ENCODE measurements at places on chromosomes 6 and 20.
A peak's percentile ranks its signal among the peaks of the same experiment; 100 is the strongest.

DNA sequence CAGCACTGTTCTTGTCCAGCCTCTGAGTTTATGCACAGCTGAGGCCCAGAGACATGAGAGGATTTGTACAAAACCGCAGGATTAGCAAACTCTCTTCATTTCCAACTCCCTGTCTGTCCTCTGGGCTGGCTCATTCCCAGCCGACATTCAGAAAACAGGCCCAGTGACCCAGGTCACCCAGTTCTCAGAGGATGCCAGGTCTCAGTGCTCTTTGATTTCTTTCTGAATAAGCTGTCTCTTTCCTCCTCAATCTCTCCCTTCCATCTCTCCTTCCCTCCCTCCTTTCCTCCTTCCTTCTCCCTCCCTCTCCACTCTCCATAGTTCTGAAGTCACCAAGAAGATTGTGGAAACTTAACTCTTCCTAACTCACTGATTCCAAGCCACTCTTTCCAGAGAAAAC, 372.7 kb upstream of the SULF2 start:
- DNase-seq: peak; percentile 47

GRCh38 chr20:46394872-46395760, 11.3 kb downstream of the ELMO2 start:
- DNase-seq: no peak

GRCh38 chr6:17115251-17116116, 13.6 kb downstream of the STMND1 start:
- DNase-seq: peak; percentile 88

- DNase-seq: no peak
These were observed 45.6 kb downstream of the TOX2 start for GRCh38 chr20:43960231-43960630.

DNA sequence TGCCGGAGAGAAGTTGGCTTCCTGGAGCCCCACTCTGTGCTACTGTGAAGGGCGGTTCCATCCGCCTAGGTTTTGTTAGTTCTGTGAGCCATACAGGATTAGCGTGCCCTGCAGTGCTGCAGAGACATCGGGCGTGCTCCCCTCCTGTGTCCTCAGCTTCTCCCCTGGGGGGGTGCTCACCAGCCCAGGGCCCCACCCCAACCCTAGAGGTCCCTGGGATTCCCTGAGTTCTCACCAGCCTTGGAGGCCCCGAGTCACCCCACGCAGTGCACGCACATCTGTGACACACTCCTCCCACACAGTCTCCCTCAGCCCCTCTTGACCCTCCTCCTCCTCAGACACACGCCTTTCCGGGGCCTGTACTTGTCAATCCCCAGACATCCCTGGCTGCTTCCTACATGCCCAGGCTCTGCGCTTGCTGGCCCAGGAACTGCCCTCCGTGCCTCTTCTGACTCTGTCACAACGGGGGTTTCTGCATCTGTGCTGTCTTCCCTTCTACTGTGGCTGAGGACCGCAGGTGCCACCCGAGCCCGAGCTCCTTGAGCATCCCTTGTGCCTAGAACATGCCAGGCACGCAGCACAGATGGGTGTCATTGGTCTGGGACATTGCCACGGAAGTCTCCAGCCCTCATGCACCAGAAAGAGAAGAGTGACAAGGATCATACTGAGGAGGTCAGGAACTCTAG, 123.2 kb upstream of the RPS6KA2 start:
- no peak for DNase-seq

- peak; percentile 45 for DNase-seq
These were observed 26.7 kb downstream of the SAYSD1 start for GRCh38 chr6:39088331-39088730.

GRCh38 chr6:41318654-41319565, 16.5 kb upstream of the NCR2 start:
- DNase-seq: peak; percentile 84

DNA sequence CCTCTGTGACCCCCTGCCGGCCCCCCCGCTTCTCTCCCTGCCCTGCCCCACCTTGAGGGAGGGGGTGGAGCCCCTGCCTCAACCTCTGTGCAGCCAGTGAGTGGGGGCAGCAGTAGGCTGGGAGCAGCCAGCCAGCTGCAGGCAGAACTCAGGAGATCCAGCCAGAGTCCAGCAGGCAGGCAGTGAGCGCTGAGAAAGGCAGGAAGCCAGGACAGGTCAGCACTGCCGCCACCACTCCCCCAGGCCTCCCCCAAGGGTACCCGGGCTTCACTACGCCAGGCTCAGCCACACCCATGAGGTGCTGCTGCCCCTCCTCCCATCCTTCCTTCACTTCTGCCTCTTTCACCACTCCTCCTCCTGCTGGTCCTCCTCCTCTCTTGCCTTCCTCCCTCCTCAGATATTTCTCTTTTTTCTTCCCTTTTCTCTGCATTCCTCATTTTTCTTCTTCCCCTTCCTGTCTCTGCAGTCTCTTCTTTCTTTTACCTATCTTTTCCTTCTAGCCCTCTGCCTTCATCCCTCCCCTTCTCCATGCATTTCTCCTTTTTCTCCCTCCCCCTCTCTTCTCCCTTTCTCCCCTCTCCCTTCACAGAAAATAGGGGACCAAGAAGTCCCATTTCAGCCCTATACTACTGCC, 11.5 kb downstream of the TMEM63B start:
- no peak for DNase-seq

- DNase-seq: peak; percentile 41
These were observed 758.7 kb upstream of the MAN1A1 start for GRCh38 chr6:120108061-120108795.

- no peak for DNase-seq
These were observed 226.1 kb downstream of the BCAS1 start for GRCh38 chr20:53844259-53844658.

DNA sequence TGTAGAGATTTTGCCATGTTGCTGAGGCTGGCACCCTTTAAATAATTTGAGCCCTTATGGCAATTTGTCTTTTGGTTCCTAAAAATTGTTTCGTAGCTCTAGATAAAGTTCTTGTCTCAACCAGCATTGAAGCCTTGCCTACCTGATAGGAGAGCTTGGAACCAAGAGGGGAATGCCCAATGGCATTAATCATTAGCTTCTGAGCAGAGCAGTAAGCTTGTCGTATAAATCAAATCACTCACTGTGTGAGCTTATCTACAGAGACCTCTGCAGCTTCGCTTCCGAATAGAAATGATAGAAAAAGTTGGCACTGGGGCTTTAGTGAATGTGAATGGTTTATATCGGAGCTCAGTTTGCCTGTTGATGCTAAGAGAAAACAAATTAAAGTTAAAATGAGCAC, 10.7 kb downstream of the ANKRD6 start:
- no peak for DNase-seq

GRCh38 chr6:90326404-90327057, 29.9 kb upstream of the BACH2 start:
- no peak for DNase-seq

DNA sequence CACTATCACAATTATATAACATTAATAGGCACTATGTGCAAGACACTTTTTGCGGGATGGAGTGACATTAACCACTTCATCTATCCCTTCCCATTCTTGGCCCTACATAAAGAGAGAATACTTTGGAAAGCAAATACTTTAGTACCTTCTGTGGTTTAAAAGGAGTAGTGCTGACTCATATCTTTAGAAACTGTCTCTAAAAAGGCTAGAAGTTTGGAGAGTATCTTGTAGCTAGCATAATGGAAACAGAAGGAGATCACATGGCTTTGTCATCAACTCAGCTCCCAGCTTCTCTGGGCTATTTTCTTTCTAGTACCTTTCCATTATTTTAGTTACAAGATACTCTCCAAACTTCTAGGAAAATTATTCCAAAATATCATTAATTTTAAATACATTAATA, 157.5 kb downstream of the ADGRG6 start:
- no peak for DNase-seq

- peak; percentile 76 for DNase-seq
These were observed 159.2 kb downstream of the CD109 start for GRCh38 chr6:73854998-73855718.

GRCh38 chr20:34907616-34908469, 31.4 kb downstream of the ACSS2 start:
- peak; percentile 100 for DNase-seq

DNA sequence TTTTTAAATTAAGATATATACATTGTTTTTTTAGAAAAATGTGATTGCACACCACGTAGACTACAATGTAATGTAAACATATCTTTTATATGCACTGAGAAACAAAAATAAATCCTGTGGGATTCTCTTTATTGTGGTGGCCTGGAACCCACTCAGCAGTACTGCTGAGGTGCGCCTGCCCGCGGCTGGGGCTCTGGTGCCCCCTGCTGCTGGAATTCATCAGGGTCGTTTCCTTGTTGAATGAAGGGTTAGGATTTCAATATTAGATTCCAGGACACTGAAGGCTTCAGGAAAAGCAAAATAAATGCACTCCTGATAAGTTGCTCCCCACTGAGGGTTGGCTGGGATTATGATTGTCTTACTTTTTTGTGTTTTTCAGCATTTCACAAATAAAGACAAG, 175.8 kb upstream of the GGTLC1 start:
- peak; percentile 46 for DNase-seq

GRCh38 chr20:59305908-59306655, 5.7 kb downstream of the EDN3 start:
- DNase-seq: no peak

DNA sequence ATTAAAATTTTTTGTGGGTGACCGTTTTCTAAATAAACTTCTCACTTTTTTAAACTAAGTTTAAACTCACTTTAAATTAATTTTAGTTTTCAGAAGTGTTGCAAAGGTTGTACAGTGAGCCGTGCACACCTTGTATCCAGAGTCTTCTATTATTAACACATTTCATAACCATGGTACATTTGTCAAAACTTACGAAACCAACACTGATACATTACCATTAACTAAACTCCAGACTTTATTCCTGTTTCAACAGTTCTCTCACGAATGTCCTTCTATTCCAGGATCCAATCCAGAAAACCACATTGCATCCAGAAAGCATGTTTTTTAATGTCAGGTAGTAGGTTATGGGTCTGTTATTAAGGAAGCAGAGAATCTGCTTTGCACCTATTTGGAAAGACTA, 319.9 kb downstream of the CBLN4 start:
- DNase-seq: no peak

- no peak for DNase-seq
These were observed 151.7 kb upstream of the HDDC2 start for GRCh38 chr6:125453516-125453915.

- no peak for DNase-seq
These were observed 144.8 kb downstream of the DTNBP1 start for GRCh38 chr6:15518057-15518456.

- peak; percentile 34 for DNase-seq
These were observed 4.5 kb downstream of the TP53INP2 start for GRCh38 chr20:34708621-34709043.

DNA sequence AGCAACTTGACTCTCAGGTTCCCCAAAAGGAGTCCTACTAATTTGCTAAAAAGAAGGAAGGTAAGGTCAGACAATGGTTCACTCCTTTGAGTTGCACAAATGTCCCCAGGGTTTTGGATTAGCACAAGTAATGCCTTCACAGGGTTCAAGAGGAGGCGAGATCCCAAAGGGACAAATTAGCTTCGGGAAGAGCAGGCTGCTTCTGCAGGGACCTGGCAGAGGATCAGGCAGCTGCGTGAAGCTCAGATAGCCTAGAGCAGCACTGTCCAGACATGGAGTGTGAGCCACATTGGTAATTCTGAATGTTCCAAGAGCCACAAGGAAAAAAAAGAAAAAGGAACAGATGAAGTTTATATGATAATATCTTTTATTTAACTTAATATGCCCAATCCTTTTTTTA, 115.4 kb downstream of the CFAP61 start:
- DNase-seq: no peak

Measured in PC-3 (cell line).